MCF 10A (cell line): ENCODE measurements at places on chromosomes 3 and 15.

GRCh38 chr15:77774350-77774749, 141.6 kb upstream of the LINGO1 start:
- no peak for DNase-seq
- no peaks in the 10 kb centered on the region for H3K4me1 ChIP-seq
- no peak overlapping the region for H3K27ac ChIP-seq

DNA sequence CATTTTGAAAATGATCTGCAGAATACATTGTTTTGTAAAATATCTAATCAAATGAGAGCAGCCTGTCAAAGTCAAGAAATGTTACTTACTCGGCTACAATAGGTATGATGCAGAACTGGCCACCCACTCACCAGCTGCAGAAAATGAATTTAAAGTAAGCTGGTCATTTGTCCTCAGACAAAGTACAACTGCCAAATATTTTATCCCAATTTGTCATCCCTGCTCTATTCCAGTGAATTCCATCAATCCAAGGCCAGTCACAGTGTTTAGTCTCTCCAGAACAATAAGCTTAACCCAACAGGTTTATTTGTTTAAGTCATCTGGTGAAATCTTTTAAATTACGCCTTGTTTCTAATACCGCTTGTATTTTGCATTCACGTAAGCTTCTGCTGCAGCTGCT, 46.6 kb upstream of the TCF12 start:
- no peaks in the 10 kb centered on the region for H3K36me3 ChIP-seq
- peaks cover 6% of the 10 kb centered on the region for H3K4me1 ChIP-seq
- H3K27ac ChIP-seq = no peak overlapping the region
- H3K4me3 ChIP-seq = no peak overlapping the region
- DNase-seq = no peak
- H3K27me3 ChIP-seq = no peaks in the 10 kb centered on the region

GRCh38 chr3:114404590-114404989, 110.8 kb downstream of the TIGIT start:
- no peaks in the 10 kb centered on the region for H3K36me3 ChIP-seq
- DNase-seq = no peak
- no peak overlapping the region for H3K4me3 ChIP-seq

- H3K36me3 ChIP-seq = no peaks in the 10 kb centered on the region
- DNase-seq = no peak
- peaks cover 11% of the 10 kb centered on the region for H3K4me1 ChIP-seq
- no peak overlapping the region for H3K4me3 ChIP-seq
- H3K27me3 ChIP-seq = no peaks in the 10 kb centered on the region
Observed at GRCh38 chr15:51371266-51371665, 29.8 kb downstream of the GLDN start.

- peaks cover 30% of the 10 kb centered on the region for H3K4me1 ChIP-seq
- H3K36me3 ChIP-seq = no peaks in the 10 kb centered on the region
- no peaks in the 10 kb centered on the region for H3K27me3 ChIP-seq
Observed at GRCh38 chr3:182618981-182619591, 174.2 kb upstream of the ATP11B start.
